ENCODE measurements at places on chromosomes 7 and 10. TPM values are rescaled to one million over a fixed set of nuclear protein-coding genes. Genes with fewer than 3 reads are reported as not detected.

- DNase-seq: no peak
These were observed 50.1 kb downstream of the IPMK start for GRCh38 chr10:58217612-58218011.

DNA sequence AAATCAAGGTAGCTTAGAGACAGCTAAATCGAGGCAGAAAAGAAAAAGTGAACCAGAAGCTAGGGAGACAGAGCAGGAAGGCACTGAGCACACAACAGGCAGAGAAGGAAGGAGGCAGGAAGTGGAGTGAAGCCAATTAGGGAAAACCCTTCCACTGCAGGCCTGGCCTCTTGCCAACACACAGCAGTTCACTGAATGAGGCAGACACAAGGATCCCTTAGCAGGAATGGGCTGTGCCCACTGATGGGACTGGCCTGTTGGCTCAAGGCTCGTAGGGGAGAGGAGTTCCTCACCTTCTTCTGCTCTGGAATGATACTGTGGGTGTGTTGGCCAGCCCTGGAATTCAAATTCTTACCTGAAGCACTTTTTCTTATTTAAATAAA lies 220.3 kb upstream of the STK17A start:
- DNase-seq: peak; percentile 27

- DNase-seq: peak; percentile 52
These were observed 220.9 kb upstream of the MKLN1 start for GRCh38 chr7:131106681-131107336.

The HMX3 gene
- total RNA-seq: not detected

- DNase-seq: no peak
These were observed 40.7 kb downstream of the KMT2C start for GRCh38 chr7:152395112-152395511.

GRCh38 chr10:70568113-70568512 lies 34.4 kb downstream of the PRF1 start:
- no peak for DNase-seq
